Activated T-helper 17 cell treated with anti-CD3 and anti-CD28 coated beads, Interleukin-2, amount 50 U/mL, for 72 hours (primary cell): ENCODE measurements at places on chromosomes 7 and 10. TPM values are rescaled to one million over a fixed set of nuclear protein-coding genes. Genes with fewer than 3 reads are reported as not detected.

Gene OR6V1
- not detected for total RNA-seq

Gene MCM7
- total RNA-seq: 388 TPM

Gene AEBP1
- 1.2 TPM for total RNA-seq

Gene ZNF394
- total RNA-seq: 28.9 TPM

Gene WIPF3
- total RNA-seq: not detected

Gene RARRES2
- total RNA-seq: not detected

Gene RPEL1
- not detected for total RNA-seq

Gene TRIP6
- total RNA-seq: 36.5 TPM

Gene CPN1
- not detected for total RNA-seq

Gene NUTM2A
- total RNA-seq: 0.50 TPM

Gene PRKG1
- total RNA-seq: 0.42 TPM

Gene METTL27
- total RNA-seq: 1.5 TPM

Gene VWA2
- total RNA-seq: not detected

Gene MSMB
- total RNA-seq: not detected

Gene CRPPA
- total RNA-seq: 0.93 TPM

Gene SORCS1
- total RNA-seq: not detected
